NCI-H2029 treated with DMSO at 0.1 percent for 48 hours (cell line): ENCODE measurements at places on chromosomes 7 and 10.

DNA sequence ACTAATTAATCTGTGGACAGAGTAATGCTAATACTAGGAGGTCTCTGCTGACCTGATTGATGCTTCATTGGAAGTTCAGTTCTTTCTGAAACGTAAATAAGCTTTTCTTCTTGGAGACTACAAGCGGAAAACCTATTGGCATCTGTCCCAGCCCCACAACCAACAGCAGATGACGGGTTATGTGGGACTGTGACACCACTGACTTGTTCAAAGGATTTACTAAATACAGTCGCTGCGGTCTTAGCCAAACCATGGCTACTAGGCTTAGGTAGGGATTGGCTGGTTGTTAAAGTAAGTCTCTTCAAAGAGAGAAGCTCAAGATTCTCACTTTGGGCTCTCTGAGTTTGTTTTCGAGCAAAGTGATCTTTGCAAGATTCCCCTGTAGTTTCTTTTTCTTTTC is 68.3 kb downstream of the HYCC1 start:
- DNase-seq, result no peak

DNA sequence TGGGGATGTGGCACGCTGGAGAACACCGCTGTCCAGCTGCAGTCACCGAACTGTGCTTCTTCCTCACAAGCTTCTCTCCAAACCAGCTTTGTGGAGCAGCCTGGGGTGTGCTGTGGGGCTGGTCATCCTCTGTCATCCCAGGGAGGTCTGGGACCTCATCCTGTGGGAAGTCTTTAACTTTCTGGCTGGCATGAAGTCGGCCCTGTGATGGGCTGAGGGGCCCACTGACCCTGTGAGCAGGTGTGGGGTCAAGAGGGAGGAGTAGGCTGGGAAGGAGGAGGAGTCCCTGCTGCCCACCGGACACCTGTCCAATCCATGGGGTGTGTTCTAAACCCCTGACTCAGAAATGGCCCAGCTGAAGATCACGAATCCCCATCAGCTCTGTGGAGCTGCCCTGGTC is 136.2 kb upstream of the SHH start:
- DNase-seq, result no peak

- DNase-seq, result no peak
Observed at GRCh38 chr10:80498833-80499741, 38.6 kb upstream of the SH2D4B start.

DNA sequence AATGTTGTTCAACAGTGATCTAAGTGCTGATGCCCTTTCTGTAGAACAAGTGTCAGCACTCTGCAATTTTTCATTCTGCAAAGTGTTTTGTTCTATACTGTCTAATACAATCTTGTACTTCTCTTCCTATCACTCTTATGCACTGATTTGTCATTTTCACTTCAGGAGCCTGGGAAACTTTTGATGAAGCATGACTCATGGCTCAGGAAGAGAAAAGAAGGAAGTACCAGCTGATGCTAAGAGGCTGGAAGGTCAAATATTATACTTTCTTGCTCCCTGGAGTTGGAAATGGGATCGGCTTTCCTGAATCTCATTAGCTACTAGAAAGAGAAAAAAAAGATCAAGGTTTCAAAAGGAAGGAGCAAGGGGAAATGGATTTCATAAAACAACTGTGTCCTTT is 45.8 kb downstream of the DGKI start:
- no peak for DNase-seq

DNA sequence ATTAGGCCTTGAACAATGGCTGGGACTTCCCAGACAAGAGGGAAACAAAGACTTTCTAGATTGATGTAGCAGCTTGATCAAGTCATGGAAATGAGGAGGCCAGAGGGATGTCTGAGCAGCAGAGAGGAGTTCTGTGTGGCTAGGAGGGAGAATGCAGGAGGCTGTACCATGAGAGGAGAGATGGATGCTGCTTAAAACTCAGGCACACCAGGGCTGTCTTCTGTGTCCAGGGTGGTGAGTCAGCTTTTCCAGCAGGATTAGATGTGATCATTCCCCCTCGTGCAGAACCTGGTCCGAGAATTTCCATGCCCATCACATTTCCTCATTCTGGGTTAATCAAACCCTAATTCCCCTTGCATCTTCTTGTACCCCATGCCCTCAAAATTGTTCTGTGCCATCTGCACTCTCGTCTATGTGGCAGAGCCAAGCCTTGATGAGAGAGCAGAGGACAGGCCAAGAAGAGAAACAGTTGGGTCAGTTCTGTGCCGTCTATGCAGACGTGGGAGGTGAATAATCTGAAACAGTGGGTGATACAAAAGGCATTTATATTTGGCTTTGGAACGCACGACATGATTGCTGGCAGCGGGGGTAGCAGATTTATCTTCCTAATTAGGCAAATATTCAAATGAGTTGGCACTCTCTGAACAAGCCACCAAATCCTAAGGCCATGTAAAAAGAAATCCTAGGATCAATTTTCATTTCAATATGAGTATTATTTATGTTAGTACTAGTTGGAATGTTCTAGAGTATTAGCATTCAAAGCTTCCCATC is 160.7 kb downstream of the TMEM178B start:
- no peak for DNase-seq
